ENCODE measurements at places on chromosomes 6 and 20. TPM values are rescaled to one million over a fixed set of nuclear protein-coding genes. Genes with fewer than 3 reads are reported as not detected.

DNA sequence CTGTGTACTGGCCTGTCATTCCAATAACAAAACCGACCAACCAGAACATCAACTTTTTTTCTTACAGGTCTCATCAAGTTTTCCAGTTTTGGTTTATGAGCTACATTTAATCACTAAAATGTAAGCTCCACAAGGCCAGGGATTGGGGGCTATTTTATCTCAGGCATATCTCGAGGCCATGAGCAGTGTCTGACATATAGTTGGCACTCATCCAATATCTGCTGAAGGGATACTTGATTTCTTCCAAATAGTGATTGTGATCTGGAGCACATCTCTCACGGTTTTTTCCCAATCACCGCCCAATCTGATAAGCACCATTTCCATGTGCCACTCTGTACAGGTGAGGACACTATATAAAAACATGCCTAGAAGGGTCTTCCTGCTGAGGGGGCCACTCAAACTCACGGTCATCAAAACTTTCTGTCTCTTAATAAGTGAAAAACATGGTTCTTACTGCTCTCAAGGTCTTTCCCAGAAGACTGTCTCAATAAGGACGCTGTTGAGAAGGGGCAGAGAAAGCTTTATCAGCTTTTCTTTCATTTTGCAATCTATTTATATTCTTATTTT is 65.5 kb downstream of the MAN1A1 start:
- no peak for DNase-seq

GRCh38 chr6:158071121-158072082 is 89.7 kb downstream of the SYNJ2 start:
- no peak for DNase-seq

DNA sequence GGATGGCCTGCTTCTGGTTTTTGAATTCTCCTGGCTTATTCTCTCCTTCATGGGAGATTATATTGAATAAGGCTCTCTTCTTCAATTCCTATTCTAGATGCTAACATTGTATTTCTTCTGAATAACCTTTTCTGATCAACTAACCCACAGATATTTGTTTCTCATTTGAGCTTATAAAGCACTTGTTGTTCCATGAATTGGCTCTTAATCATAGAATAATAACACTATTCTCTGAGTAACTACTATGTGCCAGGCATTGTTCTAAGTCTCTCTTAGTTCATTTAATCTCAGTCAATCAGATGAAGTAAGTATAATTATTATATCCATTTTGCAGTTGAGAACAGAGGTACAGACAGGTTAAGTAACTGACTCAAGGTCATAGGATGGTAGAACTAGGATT is 136.3 kb upstream of the MLIP start:
- no peak for DNase-seq

Gene ZC2HC1B
- polyA plus RNA-seq, result not detected

Gene SLC17A1
- not detected for polyA plus RNA-seq

Gene RALY
- polyA plus RNA-seq, result 106 TPM

Gene HTR1E
- polyA plus RNA-seq, result not detected
